ENCODE measurements at places on chromosomes 3 and 15.

DNA sequence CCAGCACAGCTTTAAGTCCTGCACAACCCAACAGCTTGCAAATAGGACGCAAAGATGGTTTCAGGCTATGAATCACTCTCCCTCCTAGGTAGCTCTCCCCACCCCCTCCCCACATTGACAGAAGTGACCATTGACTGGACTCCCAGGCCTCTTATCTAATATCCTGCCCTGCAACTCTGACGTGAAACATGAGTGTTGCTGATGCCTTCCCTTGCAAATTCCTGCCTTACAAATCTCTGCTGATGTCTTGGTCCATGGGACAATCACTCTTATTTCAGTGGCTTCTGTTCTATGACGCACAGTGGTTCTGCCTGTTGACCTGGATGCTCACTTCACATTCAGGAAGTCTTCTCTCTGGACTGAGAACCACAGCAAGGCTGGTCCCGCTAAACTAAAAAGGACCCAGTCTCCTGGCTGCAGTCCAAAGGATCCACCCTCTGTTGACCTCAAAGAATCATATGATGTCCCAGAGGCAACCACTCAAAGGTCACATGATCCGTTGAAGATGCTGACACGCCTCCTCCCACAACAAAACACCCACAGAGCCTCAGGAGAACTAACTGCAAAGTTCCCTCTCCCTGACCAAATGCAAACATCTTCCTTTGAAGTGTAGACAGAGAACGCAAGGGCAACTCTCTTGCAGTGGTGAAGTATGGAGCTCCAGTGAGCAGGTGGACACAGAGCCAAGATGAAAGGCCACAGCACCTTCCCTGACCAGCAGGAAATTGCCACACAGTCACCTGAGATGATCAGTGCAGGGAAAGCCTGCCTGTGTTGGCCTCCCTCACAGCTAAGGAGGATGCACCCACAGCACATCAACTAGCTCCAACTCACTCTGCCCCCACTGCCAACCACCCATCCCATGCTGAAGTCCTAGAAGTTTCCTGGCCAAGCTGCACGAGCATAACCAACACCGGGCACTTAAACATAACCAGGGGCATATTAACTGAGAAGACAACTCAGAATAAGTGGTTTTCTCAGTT, 112.3 kb downstream of the ADAMTS17 start:
- peak; percentile 35 for DNase-seq

DNA sequence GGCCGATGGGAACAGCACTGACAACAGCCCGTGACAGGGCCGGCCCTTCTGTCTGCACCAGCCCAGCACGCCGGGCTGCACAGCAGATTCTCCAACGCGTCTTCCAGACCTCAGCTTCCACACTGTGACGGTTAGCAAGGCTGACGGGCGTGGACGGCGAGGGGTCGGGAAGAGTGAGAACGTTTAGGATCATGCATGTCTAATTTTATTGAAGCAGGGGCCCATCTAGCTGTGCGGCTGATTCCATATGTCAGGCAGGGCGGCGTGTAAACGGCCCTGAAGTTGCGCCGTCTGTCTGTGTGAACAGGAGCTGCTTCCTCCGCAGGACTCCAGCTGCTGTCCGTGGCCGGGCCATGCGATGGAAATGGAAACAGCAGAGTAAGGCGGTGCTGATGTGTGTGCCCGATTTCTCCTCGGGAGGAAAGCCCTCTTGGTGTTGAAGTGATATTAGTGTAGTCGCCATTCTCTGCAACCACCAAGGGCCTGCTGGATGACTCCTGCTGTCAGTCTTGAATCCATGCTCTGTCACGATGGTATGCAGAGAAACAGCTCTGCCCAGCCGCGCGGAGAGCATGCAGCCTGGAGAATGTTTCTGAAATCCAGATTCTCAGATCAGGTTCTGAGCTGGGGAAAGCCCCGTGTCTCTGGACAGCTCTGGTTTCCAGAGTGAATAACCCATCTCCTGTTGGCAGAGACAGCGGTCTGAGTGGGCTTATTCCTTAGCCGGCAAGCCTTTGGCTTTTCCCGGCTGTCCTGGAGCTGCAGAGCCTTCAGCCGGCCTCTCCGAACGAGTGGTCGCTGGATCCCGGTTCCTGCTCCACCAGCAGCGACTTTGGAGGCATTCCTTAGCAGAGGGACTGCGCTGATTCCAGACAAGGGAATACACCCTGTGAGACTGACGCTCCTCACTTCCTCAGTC, 158.1 kb upstream of the UBE3A start:
- no peak for DNase-seq

DNA sequence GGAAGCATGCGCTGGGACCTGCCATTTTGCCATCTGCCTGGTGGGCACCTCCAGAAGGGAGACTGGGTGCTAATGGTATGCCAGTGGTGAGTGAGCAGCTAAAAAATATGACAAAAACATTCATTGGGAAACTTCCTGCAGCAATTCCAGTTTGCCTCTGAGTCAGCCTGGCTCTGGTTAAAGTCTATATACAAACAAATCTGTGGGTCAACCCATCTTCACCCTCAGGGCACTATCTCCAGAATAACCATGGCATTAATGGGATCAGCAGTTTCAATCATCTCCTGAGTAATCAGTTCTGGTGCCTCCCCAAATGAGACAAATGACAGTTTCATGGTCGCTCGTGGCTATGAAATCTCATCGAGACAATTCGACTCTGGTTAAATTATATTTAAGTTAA, 21.5 kb downstream of the FRMD4B start:
- peak; percentile 50 for DNase-seq

DNA sequence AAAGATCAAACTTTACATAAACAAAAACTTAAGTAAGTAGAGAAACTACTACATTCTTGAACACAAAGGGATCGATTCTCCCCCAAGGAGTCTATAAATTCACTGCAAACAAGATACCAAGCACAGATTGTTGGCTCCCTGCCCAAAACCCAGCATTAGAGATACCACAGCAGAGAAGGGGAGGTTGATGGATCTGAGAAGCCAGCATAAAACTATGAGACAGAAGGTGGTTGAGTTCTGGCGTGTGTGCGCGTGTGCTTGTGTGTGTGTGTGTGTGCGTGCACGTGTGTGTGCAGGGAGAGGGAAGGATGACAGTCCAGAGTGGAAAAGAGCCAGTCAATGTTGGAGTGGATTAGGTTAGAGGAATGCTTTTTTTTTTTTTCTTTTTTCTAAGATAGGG, 143.2 kb upstream of the PRR20G start:
- no peak for DNase-seq

GRCh38 chr15:46460431-46461094, 825.7 kb downstream of the SQOR start:
- no peak for DNase-seq

GRCh38 chr15:90270502-90271150, 5.2 kb downstream of the NGRN start:
- no peak for DNase-seq

DNA sequence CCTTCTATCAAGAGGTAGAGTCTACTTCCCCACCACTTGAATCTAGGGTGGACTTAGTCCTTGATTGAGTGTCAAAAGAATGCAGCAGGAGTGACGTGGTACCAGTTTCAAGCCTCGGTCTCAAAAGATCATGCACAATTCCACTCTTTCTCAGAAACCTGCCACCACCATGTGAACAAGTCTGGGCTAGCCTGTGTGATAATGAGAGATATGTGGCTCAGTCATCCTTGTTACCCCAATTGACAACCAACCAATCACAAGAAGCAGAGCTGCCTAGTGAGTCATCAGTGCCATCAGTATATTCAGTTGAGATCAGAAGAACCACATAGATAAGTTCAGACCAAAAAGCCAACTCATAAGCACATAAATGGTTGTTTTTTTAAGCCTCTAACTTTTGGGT, 374.5 kb downstream of the IL20RB start:
- DNase-seq, result no peak

DNA sequence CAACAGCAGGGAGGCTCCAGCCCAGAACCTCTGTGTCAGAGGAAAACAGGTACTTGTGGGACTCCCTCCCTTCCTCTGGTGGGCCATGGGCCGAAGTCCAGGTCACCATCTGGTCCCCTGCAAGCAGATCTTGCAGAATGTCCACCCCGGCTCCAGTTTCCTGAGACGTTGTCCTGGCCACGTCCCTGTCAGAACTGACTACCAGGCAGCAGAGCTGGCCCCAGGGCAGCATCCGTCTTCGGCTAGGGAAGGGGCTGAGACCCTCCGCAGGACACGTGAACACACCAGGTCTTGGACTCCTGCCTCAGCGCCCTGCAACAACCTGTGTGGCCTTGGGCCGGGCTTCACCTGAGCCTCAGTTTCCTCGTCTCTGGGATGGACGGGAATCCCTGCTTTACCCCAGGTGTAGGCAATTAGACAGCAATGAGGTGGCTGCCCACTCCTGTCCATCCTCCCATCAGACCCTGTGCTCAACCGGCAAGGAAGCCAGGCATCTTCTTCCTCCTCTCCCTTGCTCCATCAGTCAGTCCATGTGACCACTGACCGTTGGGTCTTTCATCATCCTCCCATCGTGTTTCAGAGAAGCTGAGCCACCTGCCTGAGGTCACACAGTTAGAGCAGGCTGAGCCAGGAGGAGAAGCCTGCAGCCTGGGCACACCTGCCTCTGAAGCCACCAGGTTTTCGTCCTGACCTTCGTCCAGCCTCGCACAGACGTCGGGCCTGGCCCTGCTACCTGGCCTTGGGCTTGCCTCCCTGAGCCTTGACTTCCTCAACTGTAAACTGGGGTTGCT, 8.9 kb upstream of the PRKCD start:
- peak; percentile 41 for DNase-seq

Measured in suppressor macrophage (primary cell).